ENCODE measurements at places on chromosomes 11 and 22.

- no peak for DNase-seq
Measured at GRCh38 chr11:111577821-111578220, 24.4 kb upstream of the SIK2 start.

GRCh38 chr11:133961890-133962289 lies 5.1 kb upstream of the IGSF9B start:
- no peak for DNase-seq

GRCh38 chr11:20980736-20981135 lies 311.4 kb downstream of the NELL1 start:
- no peak for DNase-seq

DNA sequence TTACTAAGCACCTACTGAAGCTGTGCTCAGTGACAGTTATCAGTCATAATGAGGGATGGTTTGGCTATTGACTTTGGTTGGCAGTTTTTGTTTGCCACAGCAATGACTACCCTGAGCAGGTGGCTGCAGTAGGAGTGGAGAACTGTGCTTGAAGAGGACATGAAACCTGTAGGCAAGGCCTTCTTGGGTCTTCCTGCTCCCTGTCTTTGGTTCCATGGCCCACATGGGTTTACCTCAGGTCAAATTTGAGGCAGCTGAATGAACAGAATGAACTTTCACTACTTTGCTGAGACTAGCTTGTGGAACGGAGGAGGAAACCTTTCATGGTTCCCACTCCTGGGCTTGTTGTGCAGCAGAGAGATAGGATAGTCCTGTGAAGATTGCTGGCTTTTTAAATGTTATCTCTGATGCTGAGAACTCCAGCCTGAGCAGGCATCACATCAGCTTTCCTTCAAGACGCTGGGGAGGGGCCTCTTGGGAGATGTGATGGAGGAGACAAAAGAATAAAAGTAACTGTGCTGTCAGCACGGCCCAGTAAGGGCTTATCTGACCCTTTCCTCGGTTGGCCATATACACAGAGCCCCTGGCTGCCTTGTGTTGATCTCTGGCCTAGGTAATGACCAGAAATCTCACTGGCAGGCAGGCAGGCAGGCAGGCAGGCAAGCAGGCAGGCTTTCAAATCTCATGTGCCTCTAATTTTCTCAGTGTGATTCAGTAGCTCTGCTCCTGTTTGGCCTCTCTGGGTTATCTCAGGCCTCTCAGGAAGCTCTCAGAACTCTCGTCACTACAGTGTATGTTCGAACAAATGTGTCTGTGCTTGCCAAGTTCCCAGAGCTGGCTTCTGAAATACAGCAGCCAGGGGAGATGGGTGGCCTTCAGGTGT lies 12.0 kb downstream of the STIM1 start:
- DNase-seq, result no peak

DNA sequence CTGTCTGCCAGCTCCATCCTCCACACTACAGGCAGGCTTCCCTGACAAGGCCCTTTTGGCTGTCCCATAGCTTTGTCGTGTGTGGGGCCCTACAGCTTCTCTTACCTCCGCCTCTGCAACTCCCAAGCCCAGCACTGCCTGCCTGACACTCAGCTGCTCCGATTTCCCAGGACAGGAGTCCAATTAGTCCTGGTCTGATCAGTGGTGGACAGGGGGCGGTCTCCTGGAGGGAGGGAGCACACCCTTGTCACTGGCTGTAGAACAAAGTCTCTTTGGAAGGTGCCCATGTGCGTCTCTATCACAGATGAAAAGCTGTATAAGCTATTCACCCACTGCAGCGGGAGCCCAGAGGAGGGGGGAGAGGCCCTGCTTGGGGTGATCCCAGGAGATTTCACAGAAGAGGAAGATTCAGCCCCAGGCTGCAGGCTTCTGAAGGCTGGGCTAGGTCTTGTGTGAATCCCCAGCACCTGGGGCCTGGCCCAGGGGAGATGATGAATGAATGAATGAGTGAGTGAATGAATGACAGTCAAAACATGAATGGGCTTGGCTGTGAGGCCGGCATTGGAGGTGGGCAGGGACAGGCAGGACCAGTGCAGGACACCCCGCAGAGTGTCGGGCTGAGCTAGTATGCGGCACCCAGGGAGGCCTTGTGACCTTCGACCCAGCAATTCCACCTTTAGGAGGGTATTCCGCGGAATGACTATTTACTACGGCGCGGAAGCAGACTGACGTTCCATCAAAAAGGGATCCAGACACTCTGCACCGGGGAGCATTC lies 142.4 kb downstream of the CACNA1I start:
- no peak for DNase-seq

- DNase-seq, result no peak
Measured at GRCh38 chr11:7570938-7571521, 57.2 kb downstream of the PPFIBP2 start.

DNA sequence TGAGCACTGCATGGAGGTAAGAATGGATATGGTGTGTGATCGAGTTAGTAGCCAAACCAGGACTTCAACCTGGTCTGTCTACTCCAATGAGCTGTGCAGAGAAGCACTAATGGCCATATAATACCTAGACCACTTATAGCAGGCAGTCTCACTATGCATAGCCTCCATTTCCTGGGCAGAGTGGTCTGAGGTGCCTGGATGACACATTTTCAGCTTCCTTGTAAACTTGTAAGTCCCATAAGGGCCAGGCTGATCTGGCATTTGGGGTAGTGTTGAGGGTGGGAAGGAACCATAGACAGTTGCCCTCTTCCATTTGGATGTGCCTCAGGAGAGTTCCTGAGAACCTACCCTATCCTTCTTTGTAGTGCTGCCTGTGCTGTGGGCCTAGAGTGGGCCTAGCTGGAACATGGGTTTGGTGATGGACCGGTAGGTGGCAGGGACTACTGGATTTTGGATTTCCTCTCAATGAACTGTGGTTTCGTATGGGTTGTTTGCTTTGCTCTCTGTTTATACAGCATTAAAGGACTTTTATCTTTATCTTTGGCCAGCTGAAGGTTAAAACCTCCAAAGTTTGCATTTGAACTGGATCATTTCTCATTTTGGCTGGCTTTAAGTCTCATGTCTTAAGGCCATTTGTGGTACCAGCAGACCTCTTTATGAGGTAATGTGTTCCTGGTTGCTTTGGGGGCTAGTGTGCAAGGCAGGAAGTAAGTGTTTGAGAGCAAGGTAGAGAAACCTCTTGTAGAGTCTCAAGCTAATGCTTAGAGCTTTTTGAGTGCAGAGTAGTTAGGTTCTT lies 86.9 kb downstream of the STIM1 start:
- DNase-seq, result no peak

DNA sequence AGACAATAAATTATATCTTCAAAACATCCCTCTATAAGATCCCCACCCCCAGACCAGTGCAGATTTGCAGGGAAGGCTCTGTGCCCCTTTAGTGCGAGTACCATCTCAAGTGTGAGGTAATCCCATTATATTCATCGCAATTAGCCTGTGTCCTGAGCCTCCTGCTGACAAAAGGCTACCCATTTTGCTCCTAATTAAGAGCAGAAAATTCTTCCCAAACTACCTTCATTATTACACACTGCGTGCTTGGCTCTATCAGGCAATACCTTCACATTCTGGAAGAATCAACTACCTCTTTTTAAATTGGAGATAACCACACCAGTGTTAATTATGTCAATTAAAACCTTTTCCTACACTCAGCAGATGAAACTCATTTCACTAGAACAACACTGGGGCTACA lies 1133.4 kb upstream of the CCDC90B start:
- no peak for DNase-seq

- no peak for DNase-seq
Measured at GRCh38 chr11:86335131-86335767, 33.2 kb downstream of the HIKESHI start.

GRCh38 chr11:83159902-83160865 lies 3.3 kb downstream of the PCF11 start:
- DNase-seq, result no peak

- DNase-seq, result no peak
Measured at GRCh38 chr11:11522591-11522990, 99.2 kb downstream of the GALNT18 start.

GRCh38 chr11:26839911-26840698 lies 118.2 kb upstream of the SLC5A12 start:
- DNase-seq, result no peak

GRCh38 chr11:1546077-1546535 lies 26.0 kb downstream of the DUSP8 start:
- no peak for DNase-seq

DNA sequence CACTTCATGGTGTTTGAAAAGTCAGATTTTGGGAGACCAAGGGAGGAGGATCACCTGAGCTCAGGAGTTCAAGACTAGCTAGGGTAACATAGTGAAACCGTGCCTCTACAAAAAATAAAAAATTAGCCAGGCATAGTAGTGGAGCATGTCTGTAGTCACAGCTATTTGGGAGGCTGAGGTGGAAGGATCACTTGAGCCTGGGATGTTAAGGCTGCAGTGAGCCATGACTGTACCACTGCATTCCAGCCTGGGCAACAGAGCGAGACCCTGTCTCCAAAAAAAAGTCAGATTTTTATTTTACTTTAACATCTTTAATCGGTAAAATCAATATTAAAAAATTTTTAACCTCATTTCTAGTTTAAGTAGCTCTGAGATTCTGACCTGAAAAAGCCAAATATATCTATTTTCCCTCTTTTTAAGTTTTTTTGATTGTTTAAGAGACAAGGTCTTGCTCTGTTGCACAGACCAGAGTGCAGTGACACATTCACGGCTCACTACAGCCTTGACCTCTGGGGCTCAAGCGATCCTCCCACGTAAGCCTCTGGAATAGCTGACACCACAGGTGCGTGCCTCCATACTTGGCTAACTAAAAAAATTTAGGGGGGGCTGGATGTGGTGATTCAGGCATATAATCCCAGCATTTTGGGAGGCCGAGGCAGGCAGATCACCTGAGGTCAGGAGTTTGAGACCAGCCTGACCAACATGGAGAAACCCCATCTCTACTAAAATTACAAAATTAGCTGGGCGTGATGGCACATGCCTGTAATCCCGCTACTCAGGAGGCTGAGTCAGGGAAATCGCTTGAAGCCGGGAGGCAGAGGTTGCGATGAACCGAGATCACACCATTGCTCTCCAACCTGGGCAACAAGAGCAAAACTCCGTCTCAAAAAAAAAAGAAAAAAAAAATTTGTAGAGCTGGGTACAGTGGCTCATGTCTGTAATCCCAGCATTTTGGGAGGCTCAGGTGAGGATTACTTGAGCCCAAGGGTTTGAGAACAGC lies 48.4 kb downstream of the SFI1 start:
- no peak for DNase-seq

- no peak for DNase-seq
Measured at GRCh38 chr22:36424901-36425579, 37.3 kb upstream of the MYH9 start.

DNA sequence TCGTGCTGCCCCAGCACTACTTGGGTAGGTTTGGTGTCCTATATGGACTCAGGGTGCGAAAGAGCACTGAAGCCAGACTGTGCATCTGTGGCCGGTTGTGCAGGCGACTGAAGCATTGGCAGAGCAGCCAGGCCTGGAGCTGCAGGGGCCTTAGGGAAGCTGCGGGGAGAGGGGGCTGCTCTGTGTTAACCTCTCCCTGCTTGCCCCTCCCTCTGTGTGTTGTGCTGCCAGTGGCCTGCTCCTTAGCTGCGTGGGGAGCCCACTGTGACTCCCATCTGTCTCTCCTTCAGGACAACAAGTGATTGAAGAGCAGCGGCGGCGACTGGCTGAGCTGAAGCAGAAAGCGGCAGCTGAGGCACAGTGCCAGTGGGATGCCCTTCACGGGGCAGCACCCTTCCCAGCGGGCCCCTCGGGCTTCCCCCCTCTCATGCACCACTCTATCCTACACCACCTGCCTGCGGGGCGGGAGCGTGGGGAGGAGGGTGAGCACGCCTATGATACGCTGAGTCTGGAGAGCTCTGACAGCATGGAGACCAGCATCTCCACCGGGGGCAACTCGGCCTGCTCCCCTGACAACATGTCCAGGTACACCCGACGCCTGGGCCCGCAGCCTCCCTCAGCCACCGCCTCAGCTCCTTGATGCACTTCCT lies 34.3 kb downstream of the TREH start:
- no peak for DNase-seq

DNA sequence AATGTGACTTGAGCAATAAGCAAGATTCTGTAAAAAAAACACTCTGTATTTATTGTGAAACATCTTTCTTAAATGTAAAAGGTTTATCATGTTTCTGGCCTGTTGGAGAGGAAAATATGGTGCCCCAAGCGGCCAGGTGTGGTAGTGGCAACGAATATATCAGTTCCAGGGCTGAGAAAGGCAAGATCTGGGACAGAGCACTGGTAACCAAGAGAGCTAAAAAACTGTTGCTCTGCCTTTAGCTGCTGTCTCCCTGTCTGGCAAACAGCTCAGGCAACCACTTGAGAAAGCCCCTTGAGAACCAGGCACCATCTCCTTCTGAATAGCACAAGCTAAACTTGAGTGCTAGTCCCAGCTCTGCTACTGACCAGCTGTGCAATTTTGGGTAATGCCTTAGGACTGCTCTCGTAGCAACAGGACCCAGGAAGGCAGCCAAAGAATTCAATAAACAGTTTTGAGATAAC lies 129.9 kb downstream of the KCNC1 start:
- DNase-seq, result no peak

DNA sequence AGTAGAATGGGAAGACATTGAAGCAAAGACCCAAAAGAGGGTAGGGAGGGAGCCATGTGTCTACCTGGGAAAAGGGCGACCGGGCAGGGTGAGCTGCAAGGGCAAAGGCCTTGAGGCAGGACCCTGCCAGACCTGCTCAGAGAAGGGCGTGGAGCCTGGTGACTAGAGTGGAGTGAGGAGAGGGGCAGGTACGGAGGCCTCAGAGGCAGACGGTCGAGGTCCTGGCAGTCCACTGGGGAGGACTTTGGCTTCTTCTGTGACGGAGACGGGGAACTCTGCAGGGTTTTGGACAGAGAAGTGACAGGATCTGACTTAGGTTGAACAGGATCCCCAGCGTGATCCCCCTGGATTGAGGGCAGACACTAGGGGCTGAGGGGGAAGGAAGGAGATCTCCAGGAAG lies 12.9 kb downstream of the RIBC2 start:
- no peak for DNase-seq

GRCh38 chr11:131217313-131218310 lies 152.8 kb upstream of the NTM start:
- no peak for DNase-seq

DNA sequence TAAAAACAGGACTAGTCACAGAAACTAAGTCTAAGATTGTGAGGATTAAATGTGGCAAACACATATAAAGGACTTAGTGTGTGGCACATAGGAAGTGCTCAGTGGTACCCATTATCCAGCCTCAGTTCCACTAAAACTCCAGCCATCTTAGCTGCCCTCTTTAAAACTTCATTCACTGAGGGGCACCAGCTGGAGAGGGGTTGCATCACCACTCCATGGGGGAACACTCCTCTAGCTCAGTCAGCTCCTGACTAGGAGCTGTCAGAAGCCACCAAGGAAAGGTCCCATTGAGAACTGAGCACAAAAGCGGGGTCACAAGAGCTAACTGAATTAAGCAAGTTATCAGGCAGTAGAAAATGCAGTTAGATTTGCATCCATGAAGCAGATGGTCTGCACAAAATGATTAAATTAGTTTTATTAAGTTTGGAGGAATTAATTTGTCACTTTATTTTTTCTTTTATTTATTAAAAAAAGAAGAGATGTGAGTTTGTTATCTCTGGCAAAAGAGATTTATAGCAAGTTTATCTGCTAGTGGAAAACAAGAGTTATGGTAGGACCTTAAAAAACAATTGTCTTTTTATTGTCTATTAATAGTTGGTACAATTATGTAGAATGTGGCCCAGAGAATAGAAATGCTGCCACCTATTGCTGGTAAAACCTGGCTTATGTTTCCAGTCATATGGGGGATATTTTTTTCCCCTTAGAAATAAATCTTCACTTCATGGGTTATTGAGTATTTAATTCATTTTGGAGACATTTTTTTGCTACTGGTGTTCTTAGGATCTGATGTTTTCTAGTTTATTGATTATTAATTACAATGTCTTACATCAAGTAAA lies 95.7 kb downstream of the NAV2 start:
- DNase-seq, result no peak

GRCh38 chr11:130535520-130535919 lies 87.1 kb downstream of the ADAMTS15 start:
- no peak for DNase-seq

Measured in right lung (tissue), 10 donors.